ENCODE measurements at places on chromosomes 2 and 18.

DNA sequence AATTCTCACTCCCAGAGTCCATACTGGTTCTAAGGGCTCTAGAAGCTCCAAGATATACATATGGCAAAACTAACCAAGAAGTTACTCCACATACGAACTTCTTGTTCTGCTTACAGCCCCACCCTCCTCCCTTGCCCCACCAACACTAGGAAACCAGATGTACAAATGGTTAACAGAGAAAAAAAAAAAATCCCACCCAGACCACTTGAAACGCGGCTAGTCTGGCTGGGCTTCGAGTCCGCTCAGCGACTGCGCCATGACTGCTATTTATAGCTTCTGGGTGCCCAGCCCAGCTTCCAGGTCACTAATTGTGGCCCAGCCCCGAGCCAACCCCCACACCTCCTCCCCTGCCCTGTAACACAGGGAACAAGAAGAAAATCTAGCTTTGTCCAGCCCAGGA lies 47.0 kb upstream of the IHH start:
- DNase-seq: no peak

GRCh38 chr2:62391696-62392095 lies 114.3 kb downstream of the TMEM17 start:
- no peak for DNase-seq

DNA sequence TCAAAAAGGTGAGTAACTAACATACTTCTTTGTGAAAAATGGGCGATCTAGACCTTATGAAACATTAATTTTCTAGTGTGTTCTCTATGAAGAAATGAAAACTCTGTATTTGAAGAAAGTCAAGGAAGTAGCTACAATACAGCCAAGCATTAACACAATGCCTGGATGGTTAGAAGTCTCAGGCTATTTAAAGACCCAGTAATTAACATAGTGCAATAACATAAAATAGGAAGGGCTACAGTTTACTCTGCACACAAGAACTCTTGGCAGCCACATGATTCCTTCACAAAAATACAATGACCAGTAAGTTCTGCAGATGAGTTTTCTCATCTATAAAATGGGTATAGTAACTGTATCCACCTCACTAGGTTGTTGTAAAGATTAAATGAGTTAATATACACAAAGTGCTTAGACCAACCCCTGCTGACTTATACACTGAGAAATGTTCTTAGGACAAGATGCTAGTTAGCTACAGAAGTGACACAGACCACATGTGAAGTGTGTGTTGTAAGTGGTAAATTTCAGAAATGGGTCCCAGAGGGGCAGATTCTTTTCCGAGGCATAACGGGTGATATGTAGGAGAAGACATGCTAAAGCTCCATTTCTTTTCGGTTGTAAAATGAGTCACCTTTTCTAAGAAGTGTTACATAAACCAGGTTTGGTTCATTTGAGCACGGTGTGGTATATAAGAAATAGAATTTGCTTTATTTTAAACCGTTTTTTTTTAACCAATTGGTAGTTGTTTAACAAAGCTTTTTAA lies 61.8 kb downstream of the CXCR4 start:
- no peak for DNase-seq

DNA sequence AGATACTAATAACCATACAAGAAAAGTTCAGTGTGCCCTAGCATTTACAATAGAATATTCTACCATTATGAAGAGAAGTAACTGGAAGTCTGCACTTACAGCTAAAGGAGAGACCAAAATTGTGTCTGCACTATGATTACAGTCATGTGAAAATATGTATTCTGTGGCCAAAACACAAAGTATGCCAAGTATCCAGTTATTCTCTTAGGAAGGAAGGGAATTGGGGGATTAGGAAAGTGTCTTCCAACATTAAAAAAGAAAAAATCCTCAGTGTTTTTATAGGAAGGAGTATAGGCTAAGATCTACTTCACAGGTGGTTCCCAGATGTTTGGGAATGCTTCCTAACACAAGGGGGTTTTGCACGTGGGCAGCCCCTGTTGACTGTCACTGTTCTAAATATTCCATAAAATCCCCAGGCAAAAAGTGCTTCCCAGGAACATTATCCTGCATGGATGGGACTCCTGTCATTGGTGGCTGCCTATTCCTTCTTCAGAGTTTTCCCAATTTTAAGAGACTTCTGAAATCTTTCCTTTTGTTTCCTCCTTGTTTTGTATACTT lies 180.2 kb upstream of the KLHL29 start:
- no peak for DNase-seq

DNA sequence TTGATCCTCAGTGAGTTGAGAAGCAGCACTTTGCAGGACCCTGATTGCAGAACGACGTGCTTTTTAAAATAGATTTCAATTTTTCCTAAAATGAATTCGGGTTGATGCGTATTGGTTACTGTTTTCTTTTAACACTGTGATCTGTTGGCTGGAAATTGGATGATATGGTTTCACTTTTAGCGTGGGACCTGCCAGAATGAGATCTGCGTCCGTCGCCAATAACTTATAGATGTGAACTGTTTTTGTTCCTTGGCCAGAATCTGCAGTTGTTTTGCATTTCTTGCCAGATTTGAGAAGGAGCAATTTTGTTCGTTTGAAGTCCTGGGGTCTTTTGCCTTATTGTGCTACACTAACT lies 703 bp downstream of the UGGT1 start:
- DNase-seq: no peak

DNA sequence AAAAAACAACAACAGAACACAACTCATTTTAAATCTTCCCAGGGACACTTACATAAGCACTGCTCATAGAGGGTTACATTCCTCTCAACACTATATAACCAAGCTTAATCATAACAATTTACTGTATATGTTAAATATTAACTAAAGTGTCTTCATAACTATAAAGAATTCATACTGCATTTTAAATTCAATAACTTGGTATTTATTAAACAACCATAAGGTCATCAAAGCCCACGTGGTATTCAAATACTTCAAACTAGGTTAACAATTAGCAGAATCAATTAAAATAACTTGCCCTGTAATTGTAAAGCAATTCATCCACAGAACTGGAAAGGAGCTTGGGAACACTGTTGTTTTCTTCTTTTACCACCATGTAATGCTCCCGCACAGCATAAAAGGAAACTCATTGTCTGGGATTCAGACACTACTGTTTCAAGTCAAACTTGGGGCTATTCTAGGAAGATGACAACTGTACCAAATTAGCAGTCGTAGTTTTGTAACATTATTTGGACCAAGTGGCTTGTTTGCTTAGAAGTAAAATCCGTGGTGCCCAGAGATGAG lies 10.4 kb downstream of the GAREM1 start:
- no peak for DNase-seq

DNA sequence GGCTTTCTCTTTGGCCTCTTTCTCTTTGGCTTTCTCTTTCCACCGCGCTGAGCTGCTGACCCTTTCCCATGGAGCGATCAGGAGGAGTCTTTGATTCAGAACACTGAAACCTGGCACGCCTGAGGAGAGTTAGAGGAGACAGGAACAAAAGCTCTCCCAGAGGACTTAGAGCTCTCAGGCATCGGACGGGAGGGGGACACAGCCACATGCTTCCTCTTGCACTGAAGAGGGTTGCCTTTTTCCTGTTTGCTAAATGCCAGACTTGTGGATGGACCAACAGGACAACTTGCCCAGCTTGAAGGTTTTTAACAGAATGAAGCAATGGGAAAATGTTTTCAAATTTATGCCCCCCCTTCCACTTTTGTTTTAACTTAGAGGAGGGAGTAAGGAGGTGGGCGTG lies 3.6 kb upstream of the PTPN18 start:
- no peak for DNase-seq

DNA sequence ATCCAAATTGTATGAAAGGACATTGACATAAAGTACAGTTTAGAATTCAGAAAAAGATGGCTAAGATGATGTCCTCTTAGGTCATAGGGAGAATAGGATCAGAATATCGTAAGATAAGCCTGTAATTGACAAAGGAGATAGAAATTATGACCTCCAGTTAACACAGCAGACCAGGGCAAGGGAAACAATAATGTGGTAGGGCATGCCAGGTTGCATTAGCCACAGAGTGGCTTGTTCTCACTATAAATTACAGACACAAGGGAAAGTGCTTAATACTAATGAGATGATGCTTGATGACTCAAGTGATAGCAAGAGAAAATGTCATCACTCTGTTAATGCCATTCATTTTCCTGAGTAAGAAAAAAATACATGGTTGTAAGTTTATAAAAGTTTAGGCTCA lies 48.9 kb upstream of the LRP1B start:
- no peak for DNase-seq

- no peak for DNase-seq
These were observed 136.7 kb downstream of the TMEM247 start for GRCh38 chr2:46615986-46616485.

GRCh38 chr2:26387189-26387588 lies 14.5 kb upstream of the DRC1 start:
- DNase-seq: no peak

GRCh38 chr2:226550801-226551200 lies 248.8 kb downstream of the IRS1 start:
- no peak for DNase-seq

GRCh38 chr2:241852981-241853631 lies 5.6 kb downstream of the PDCD1 start:
- no peak for DNase-seq

GRCh38 chr2:69742322-69742952 lies 503 bp downstream of the ANXA4 start:
- DNase-seq: no peak

GRCh38 chr2:200713003-200713703 lies 98.6 kb upstream of the BZW1 start:
- peak; percentile 84 for DNase-seq

GRCh38 chr2:54954705-54955357 lies 95.4 kb downstream of the RTN4 start:
- DNase-seq: no peak

DNA sequence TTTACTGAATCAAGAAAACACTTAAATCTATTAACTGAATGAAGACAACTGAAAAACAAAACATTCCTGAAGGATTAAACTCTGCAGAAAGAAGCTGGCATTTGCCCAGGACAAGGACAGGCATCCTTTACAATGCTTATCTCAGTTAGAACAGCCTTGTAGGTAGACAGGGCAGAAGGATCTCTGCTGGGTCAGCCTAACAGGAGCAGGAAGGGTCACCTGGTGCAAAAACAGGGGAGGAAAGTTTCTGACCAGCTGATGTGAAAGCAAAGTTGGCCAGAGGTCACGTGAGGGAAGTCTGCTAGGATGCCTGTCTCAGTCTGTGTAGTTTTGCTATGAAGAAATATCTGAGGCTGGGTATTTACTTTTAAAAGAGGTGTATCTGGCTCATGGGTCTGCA lies 348.6 kb downstream of the ANAPC1 start:
- DNase-seq: no peak

DNA sequence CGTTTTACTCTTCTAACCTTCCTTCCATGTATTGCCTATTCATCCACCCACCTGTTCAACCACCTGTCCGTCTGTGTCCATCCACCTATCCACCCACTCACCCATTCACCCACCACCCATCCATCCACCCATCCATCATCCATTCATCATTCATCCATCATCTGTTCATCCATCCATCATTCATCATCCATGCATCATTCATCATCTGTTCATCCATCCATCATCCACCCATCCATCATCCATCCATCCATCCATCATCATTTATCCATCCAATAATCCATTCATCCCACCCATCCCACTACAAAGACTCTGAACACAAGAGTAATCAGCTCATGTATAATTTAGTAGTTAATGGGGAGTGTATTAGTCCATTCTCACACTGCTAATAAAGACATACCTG lies 78.0 kb downstream of the ACOXL start:
- DNase-seq: no peak

DNA sequence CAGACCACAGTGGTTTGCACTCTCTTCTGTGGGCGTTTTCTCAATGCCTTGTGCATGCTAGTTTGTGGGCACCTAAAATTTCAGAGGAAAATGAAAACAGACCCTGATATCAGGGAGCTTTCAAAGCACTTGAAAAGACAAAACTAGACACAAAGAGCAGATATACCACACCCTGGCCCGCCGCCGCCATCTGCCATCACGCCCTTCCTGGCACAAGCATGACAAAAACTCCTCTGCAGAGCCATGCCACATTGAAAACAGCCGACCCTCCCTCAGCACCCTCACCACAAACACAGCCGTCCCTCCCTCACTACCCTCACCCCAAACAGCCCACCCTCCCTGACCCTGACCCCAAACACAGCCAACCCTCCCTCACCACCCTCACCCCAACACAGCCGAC lies 84.8 kb upstream of the RAB6C start:
- no peak for DNase-seq

GRCh38 chr2:51291762-51292551 lies 260.0 kb upstream of the NRXN1 start:
- DNase-seq: no peak

- DNase-seq: no peak
These were observed 295.3 kb upstream of the COL3A1 start for GRCh38 chr2:188678882-188679281.

DNA sequence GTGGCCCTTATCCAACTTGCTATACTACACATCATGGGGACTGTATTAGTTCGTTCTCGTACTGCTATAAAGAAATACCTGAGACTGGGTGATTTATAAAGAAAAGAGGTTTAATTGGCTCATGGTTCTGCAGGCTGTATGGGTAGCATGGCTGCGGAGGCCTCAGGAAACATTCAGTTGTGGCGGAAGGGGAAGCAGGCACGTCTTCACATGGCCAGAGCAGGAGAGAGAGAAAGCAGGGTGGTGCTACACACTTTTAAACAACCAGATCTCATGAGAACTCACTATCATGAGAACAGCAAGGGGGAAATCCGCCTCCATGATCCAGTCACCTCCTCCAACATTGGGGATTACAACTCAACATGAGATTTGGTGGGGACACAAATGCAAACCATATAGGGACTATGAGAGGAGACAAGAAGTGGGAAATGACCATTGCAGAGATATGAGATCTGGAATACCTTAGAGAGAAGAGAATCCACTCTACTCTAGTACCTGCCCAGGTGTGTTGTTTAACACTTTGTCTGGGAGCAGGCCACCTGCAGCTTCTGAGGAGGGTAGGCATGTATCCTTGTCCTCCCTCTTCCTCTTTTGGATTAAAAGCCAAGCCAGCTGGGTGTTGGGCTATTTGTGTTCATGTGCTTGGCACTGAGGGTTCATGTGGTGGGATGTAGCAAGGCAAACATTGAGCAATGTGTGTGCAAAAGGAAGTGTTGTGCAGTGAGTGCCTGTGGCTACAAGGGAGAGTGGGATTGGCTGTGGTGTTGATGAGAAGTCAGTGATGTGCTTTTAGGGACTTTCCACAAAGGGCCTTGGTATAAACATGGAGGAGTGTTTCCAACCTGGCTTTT lies 22.8 kb downstream of the TTLL4 start:
- DNase-seq: no peak

GRCh38 chr2:10817413-10817812 lies 4.8 kb upstream of the PDIA6 start:
- no peak for DNase-seq

- DNase-seq: no peak
These were observed 6.4 kb downstream of the WNT6 start for GRCh38 chr2:218865999-218866398.

DNA sequence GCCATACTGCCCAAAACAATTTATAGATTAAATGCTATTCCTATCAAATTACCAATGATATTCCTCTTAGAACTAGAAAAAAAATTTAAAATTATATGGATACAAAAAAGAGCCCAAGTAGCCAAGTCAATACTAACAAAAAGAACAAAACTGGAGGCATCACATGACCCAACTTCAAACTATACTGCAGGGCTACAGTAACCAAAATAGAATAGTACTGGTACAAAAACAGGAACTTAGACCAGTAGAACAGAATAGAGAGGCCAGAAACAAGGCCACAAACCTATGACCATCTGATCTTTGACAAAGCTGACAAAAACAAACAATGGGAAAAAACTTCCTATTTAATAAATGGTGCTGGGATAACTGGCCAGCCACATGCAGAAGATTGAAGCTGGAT lies 86.1 kb upstream of the KYNU start:
- DNase-seq: no peak

- no peak for DNase-seq
These were observed 963.0 kb downstream of the CNTNAP5 start for GRCh38 chr2:124988111-124988510.
